CD4-positive, alpha-beta T cell treated with Interleukin-21 for 1 hour (primary cell): ENCODE measurements at places on chromosomes 7 and 10.

- DNase-seq = no peak
These were observed 44.3 kb downstream of the OGDH start for GRCh38 chr7:44650772-44651171.

GRCh38 chr7:40701836-40702551, 567.2 kb downstream of the SUGCT start:
- no peak for DNase-seq

- DNase-seq = no peak
These were observed 304.7 kb downstream of the WDR11 start for GRCh38 chr10:121155742-121156474.

- DNase-seq = no peak
These were observed 174.1 kb downstream of the JAZF1 start for GRCh38 chr7:28006491-28006890.

DNA sequence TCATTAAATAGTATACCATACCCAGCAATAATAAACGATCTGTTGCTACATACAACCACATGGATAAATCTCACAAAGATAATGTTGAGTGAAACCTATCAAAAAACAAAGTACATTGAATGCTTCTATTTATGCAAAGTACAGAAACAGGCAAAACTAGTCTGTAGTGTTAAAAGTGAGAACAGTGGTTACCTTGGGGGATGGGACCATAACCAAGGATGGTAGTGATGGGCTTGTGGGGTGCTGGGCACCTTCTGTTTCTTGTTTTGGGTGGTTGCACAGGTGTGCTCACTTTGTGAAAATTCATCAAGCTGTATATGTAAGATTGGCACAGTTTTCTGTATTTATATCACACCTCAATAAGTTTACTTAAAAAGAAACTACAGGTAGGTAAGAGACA, 105.7 kb downstream of the ATE1 start:
- DNase-seq = no peak

DNA sequence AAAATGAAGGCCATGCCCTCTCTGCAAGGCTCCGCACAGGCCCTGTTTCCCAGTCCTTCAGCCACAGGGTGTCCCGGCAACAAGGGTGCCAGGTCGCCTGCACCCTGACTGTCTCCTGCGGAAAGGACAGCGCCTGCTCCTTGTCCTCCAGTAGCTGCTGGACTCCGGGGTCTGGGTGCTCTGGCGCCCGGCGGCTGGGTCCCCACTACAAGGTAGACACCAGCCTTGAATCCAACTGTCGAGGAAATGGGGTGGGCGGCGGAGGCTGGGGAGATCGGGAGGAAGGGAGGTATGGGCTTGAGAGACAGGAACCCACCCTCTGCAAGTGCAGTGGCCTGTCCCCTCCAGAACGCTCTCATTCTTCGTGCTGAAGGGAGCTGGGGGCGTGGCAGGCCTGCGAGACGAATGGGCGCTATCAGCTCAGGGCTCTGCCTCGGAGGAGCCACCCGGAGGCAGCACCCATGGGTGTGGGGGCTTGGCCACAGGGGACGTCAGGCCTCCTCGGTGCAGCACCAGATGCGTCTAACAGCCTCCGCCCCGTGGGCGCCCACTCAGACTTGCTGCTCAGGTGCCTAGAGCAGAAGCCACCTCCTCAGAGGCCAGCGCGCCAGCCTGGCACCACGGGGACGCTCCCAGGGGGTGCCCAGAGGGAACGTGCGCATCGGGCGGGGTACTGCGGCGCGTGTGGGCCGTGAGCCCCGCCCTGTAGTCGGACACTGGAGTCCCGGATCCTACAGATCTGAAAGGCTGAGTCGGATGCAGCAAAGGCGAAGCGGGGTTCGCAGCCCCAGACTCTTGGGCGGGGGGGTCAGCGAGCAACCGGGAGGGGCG, 15.6 kb downstream of the ADAM8 start:
- DNase-seq = peak; percentile 74
